ENCODE measurements at places on chromosomes 11 and 22. TPM values are rescaled to one million over a fixed set of nuclear protein-coding genes. Genes with fewer than 3 reads are reported as not detected.

Gene PKP3
- not detected for total RNA-seq

Gene RFPL3
- not detected for total RNA-seq

Gene SNX32
- 6.1 TPM for total RNA-seq

Gene APOA1
- not detected for total RNA-seq

Gene PATE4
- not detected for total RNA-seq

Gene RAB38
- total RNA-seq: under 0.01 TPM

Gene PRAME
- not detected for total RNA-seq

Gene TSGA10IP
- total RNA-seq: not detected

Gene TNNI2
- not detected for total RNA-seq

Gene CECR2
- total RNA-seq: 2.9 TPM

Gene GPR83
- total RNA-seq: 1.2 TPM

Gene UBQLN3
- total RNA-seq: under 0.01 TPM

Gene MLC1
- 17.9 TPM for total RNA-seq

Gene HEPHL1
- not detected for total RNA-seq

Gene ART5
- total RNA-seq: not detected

Gene SH3BP1
- total RNA-seq: 0.82 TPM

Gene MYO18B
- total RNA-seq: not detected

Gene MCAM
- 11.4 TPM for total RNA-seq
